ENCODE measurements at places on chromosomes 1 and 21.

- DNase-seq = no peak
These were observed 29.6 kb downstream of the ACOT11 start for GRCh38 chr1:54577612-54578011.

- DNase-seq = no peak
These were observed 482.4 kb downstream of the OMA1 start for GRCh38 chr1:58064166-58064565.

GRCh38 chr21:28436286-28436932 is 556.3 kb downstream of the LTN1 start:
- DNase-seq = no peak

- DNase-seq = no peak
These were observed 17.5 kb downstream of the RUNX3 start for GRCh38 chr1:24912376-24913273.

DNA sequence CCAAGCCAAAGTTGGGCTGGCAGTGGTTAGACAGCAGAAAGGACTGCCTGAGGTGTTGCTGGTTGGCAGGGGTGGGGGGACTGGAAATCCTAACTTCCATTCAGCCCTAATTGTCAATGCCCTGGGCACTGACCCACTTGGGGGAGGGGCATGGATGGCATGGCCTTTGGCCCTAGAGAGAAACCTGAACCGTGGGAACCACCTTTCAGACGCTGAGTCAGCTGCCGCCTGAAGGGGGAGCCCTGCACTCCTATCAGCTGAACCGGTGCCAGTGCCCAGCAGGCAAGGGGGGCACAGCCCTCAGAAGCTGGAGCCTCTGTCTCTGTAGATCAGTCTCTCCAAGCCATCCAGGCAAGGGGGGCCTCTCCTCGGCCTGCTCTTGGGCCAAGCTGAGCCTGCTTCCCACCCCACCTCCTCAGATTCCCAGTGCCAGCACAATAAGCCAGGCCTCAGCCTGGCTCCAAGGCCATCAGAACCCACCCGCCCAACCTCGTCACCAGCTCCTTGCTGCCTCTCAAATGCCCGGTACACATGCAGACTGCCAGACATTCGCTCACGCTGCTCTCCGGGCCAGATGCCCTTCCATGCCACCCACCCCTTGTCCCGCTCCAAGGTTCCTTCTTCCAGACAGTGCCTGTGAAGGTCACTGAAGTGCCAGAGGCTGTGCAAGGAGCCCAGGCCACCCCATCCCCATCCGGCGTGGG is 11.6 kb downstream of the TINAGL1 start:
- no peak for DNase-seq

DNA sequence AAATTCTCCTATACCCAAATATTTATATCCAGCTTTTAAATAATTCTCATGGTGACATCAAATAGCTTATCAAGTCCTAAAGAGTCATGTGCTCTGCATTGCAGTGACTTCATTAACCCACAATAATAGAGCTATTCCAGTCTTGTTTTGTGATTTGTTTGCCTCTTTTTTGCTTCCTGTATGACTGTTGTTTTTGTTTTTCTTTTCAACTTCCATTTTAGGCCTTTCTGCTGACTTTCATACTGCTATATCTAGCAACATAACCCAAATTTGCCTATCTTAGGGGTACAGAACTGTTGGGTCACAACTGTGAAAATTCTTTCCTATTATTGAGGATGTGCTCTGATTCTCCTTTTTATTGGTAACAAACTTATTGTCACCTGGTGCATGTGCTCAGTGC is 30.3 kb downstream of the SPATA17 start:
- DNase-seq = no peak

GRCh38 chr21:41183575-41183974 is 15.6 kb downstream of the BACE2 start:
- no peak for DNase-seq

- DNase-seq = no peak
These were observed 124.6 kb upstream of the IVNS1ABP start for GRCh38 chr1:185441605-185442004.

- DNase-seq = no peak
These were observed 6.8 kb downstream of the MIER1 start for GRCh38 chr1:66931590-66931989.

GRCh38 chr1:53011175-53011574 is 50.8 kb upstream of the PODN start:
- no peak for DNase-seq

GRCh38 chr1:115854005-115854404 is 13.1 kb upstream of the NHLH2 start:
- no peak for DNase-seq

DNA sequence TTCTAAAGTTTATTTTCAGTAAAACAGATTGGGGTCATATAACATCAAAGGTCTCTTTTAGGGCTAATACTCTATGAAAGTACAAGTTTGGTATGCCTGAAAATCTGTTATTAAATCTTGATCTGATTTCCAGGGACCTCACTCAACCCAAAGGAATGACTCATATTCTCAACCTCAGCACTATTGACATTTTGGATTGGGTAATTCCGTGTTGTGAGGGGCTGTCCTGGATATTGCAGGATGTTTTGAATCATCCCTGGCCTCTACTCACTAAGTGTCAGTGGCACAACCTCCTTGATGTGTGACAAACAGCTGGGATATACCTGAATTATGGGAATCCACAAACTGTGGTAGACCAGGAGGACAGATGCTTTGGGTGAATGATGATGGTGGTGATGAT is 51.5 kb upstream of the CYP2J2 start:
- DNase-seq = no peak

DNA sequence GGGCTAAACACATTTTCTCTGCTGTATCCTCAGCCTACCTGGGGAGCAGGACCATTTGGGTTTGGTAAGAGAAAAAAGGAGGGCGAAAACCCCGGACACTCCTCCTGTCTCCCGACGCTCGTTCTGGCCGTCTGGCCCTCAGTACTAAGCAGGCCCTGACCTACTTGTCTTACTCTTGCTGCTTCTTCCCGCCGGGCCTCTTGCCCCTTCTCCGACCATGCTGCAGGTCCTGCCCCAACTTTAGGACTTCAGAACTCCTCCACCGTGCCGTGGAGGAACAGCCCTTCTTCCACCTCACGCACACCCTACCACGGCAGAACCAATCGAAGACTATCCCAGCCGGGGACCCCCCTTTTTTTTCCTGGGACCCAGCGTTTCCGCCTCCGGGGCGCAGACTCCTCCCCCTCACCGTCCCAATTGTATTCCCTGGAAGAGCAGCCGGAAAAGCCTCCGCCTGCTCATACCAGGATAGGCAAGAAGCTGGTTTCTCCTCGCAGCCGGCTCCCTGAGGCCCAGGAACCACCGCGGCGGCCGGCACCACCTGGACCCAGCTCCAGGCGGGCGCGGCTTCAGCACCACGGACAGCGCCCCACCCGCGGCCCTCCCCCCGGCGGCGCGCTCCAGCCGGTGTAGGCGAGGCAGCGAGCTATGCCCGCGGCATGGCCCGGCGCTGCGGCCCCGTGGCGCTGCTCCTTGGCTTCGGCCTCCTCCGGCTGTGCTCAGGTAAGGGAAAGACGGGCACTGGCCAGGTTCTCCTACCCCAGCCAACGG is at the start of gene CHRNB2:
CHRNB2 (plus strand) TSS at position 393 of the 771 bp plus-strand sequence; CDS start at position 660, 267 bp downstream.
- peak; percentile 9 for DNase-seq

DNA sequence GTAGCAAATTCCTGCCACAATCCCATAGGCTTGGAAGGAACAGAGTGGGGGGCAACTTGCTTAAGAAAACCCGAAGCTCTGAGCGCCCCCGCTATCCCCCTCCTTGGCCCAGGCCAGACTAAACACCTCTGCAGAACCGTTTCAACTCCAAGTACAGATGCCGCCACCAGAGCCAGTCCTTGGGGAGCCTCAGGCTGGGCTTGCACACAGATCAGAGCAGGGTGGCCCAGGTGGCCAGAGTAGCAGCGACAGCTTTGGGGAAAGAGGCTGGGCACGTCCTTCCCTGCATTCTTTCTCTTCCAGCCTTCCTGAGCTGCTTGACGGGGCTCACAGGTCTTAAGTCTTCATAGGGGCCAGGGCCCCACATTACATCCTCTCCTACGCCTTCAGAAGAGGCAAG is 181.6 kb upstream of the ZC3H12A start:
- no peak for DNase-seq

- no peak for DNase-seq
These were observed 161.6 kb downstream of the GLUL start for GRCh38 chr1:182229921-182230491.

DNA sequence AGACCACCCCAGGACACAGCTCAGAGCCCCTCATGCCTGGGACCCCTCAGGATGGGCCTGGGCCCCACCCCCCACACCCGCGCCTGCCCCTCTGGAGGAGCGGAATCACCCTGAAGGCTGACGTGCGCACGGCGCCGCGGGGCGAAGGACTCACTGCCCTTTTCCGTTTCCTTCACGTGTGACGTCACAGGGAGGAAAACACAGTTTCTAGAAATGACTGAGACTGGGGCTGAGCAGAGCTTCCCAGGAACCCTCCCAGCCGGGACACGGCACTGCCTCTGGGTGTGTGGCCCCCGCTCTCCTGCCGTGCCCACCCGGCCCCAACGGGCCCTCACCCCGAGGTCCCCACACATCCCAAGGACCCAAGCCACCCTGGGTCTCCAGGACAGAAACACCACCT is 5.4 kb upstream of the TNFRSF4 start:
- DNase-seq = no peak

GRCh38 chr1:172903581-172904220 is 147.0 kb downstream of the TNFSF18 start:
- DNase-seq = no peak

DNA sequence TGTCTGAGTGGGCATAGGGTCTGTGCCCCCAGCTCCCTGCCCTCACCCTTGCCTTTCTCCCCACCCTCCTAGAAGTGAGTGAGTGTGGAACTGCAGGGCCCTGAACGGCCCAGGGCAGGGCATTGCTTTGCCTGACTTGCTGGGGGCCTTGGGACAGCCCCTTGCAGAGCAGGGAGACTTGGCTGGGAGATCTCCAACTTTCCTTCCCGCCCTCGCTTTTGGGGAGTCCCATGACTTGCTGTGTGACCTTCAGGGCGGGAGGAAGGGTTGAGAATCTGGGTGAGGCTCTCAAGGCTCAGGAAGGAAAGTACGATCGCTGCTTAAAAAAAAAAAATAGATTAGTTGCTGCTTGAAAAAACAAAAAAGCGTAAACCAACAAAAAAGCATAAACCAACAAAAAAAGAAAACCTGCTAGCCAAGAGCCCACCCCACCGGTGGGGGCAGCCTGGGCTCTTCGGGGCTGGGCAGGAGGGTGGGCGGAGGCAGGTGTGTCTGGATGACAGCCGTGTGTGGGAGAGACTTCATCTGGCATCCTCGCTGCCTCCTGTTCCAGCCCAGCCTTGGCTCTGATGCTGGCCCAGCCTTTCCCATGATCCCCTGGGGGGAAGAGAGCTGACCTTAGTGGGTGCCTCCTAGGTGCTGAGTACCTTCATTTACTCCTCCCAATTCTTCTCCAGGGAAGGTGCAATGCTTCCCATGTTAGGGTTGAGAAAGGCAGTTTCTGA is 6.5 kb downstream of the NBL1 start:
- no peak for DNase-seq

- DNase-seq = no peak
These were observed 22.9 kb upstream of the LAMC1 start for GRCh38 chr1:183000167-183000962.

DNA sequence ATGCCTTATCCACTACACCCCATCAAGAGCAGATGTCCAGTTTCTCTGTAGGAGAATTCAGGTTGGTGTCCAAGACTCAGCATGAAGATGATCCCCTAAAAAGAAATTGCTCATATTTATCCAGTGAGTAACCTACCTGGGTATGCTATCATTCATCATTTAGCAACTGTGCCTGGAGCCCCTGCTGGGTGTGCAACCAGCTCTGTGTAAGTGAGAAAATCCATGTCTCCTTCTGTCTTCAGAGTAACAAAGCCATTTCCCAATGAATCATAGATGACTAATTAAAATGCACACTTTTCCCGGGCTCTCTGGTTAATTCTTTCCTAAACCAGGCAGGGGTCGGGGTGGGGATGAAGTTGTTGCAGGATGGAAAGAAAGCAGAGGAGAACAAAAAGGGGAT is 35.8 kb downstream of the OLFML3 start:
- no peak for DNase-seq

- no peak for DNase-seq
These were observed 17.6 kb upstream of the DHCR24 start for GRCh38 chr1:54904476-54905048.

DNA sequence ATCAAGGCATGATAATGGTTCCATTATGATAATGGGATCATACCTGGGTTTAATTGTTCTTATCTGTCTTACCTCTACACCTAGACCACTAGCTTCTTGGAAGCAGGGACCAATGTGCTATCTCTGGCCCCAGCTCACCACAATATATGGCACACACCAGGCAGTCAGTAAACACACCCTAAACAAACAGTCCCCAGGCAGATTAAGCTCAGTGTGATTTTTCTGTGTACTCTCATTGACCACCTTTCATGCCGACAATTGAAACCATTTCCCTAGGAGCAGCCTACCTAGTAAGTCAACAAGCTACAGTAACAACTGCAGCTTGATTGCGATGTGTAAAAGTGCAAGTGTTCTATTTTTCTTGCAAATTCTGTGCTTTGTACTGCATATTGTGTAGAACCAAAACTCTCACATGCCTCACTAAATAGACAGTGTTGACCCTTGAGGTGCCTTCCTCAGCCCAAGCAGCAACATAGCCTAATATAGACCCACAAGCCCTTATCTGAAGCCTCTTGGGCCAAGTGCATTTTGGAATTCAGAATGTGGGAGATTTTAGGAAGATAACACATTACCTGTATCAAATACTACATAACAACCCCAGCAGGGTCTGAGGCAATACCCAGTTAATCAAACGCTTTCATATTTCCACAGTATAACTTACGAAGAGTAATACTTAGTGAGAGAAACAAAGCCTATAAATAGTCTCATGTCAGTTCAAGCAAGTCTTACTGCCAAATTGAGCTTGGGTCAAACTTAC is 32.0 kb downstream of the INPP5B start:
- DNase-seq = no peak

- no peak for DNase-seq
These were observed 5.0 kb downstream of the GUCA2B start for GRCh38 chr1:42158189-42158588.

DNA sequence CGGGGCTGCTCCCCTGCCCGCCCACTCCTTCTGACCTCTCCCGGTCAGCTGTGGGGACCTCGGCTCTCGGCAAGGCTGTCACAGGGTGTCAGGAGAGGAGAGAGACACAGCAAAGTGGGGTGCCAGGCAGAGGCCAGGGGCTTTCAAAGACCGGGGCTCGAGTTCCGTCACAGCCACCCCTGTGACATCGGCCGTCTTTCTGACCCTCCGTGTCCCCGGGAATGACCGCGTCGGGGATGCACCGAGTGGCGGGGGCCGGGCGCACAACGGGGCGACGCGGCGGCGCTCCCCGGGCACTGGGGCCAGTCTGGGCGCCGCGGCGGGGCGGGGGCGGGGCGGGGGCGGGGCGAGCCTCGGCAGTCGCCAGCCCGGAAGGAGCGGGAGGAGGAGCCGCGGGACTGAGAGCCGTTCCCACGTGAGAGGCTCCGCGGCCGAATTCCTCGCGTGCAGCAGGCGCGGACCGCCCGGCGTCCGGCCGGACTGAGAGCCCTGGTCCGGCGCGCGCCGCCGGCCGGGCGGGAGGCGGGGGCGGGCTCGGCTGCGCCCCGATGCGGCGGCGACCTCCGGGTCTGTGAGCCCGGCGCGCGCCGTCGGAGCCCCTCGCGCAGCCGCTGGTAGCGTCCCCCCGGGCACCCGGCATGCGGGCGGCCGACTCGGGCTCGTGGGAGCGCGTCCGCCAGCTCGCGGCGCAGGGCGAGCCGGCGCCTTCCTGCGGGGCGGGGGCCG is 229.7 kb upstream of the TMEM51 start:
- DNase-seq = peak; percentile 58

GRCh38 chr1:29708796-29709703 is 472.7 kb downstream of the PTPRU start:
- DNase-seq = no peak

Measured in substantia nigra (tissue), 51 donors.